Naive thymus-derived CD8-positive, alpha-beta T cell (primary cell): ENCODE measurements at places on chromosomes 7 and 10. TPM values are rescaled to one million over a fixed set of nuclear protein-coding genes. Genes with fewer than 3 reads are reported as not detected.

- no peak for DNase-seq
These were observed 961.8 kb upstream of the CELF2 start for GRCh38 chr10:10055656-10056442.

- DNase-seq, result no peak
These were observed 1.8 kb upstream of the FOXI2 start for GRCh38 chr10:127735156-127735555.

DNA sequence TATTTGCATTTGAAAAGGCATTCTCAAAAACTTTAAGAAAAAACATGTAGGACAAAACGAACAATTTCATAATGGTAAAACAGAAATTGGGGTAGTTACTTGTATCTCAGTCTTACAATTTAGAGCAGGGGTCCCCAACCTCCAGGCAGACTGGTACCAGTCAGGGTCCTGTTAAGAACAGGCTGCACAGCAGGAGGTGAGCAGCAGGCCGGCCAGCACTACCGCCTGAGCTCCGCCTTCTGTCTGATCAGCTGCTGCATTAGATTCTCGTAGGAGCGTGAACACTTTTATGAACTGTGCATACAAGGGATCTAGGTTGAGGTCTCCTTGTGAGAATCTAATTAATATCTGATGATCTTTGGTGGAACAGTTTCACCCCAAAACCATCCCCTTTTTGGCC, 77.3 kb downstream of the SEMA3A start:
- DNase-seq, result no peak

DNA sequence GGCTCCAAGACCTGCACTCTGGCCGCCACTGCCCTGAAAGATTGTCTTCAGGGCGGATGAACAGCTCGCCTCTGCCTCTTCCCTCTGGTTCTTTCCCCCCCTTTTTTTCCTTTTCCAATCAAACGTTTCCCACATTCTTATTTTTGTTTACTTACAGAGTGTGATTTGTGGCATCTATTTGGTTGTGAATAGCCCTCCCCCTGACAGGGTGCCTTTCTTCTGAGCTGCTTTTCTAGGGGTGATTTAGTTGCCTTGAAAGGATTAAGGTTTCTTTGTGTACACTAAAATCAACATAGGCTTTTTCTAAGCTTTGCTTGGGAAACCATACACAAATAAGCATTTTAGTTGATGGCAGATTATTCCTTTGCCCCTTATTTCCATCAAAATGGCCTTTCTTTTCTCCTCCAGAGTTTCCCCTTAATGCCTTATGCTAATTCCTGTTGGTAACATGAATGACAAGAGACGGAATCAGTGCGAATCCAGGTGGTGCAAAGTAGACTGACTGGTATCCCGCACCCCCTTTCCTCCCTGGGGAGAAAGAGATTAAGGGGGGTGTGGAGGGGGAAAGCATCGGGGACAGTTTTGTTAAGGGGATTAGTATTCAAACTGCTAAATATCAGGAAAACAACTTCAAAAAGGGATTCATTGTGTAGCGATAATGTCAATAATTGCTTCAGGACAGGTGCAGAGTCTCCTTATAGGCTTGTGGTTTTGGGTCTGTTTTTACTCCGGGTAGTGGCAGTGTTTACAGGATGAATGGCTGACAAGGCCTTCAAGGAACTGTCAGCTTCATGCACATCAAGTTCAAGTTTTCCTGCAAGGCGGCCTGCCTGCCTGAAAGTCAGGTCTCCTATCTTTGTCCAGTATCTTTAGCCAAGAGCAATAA, 431.6 kb upstream of the GALNT17 start:
- no peak for DNase-seq

- no peak for DNase-seq
These were observed 896.4 kb downstream of the PCDH15 start for GRCh38 chr10:53904506-53905241.

GRCh38 chr7:103934508-103934907, 55.0 kb downstream of the RELN start:
- DNase-seq, result no peak

GRCh38 chr10:118209215-118209614, 132.9 kb downstream of the FAM204A start:
- no peak for DNase-seq

- DNase-seq, result no peak
These were observed 12.3 kb downstream of the CFAP46 start for GRCh38 chr10:132929953-132930548.

- DNase-seq, result no peak
These were observed 51.1 kb upstream of the ADARB2 start for GRCh38 chr10:1788401-1788800.

DNA sequence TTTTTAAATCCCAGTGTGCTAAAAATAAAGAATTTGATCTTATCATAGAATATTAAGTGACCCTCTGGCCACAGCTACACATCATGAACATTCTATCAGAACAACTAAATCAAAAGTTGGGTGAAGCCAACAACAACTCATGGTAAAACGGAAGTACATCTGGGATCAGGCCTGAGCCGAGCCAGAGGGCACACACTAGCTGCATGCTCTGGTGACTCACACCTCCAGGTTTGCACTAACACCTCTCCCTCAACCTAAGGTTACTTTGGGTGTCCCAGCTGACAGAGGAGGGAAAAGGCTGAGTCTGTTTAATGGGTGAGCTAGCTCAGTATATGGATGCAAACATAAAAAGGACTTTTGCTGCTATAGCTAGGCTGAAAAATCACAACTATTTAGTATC, 281.6 kb downstream of the HGF start:
- DNase-seq, result no peak

DNA sequence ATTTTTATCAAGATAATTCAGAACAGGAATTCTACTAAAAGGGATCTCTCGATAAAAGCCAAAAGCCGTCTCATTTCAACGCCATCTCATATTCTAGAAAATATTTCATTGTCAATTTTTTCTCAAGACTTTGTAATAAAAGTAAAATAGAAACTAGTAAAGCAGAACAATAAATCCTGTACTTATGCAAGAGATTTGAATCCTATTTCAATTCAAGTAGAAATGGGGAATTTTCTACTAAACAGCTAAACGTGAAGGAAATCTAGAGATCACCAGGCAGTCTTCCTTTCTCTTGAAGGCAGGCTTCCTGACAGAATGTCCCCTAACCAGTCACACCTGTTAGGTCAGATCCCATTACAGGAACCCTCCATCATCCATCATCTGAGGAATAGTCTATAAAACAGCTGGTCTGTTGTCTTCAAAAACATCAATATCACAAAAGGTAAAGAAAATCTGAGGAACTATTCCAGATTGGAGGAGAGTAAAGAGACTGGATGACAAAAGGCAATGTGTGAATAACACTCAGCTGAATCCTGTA, 23.7 kb downstream of the USP6NL start:
- no peak for DNase-seq

- DNase-seq, result no peak
These were observed 4.7 kb downstream of the CPA1 start for GRCh38 chr7:130384841-130385599.

DNA sequence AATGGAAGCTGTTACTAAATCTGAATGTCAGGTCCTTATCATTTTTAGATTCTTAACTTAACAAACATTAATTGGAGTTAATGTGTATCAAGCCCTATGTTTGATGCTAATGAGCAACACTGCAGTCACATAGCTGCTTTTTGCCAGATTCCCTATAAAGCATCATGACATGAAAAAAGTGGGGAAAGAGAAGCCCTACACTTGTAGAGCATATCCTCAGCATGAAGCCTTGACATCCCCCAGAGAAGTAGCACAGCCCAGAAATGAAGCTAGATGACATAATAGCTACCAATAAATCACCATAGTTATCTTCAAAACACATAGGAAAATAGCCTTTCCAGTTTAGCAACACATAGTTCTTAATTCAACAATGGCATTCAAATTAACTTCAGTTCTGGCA, 49.2 kb upstream of the CDK1 start:
- no peak for DNase-seq

DNA sequence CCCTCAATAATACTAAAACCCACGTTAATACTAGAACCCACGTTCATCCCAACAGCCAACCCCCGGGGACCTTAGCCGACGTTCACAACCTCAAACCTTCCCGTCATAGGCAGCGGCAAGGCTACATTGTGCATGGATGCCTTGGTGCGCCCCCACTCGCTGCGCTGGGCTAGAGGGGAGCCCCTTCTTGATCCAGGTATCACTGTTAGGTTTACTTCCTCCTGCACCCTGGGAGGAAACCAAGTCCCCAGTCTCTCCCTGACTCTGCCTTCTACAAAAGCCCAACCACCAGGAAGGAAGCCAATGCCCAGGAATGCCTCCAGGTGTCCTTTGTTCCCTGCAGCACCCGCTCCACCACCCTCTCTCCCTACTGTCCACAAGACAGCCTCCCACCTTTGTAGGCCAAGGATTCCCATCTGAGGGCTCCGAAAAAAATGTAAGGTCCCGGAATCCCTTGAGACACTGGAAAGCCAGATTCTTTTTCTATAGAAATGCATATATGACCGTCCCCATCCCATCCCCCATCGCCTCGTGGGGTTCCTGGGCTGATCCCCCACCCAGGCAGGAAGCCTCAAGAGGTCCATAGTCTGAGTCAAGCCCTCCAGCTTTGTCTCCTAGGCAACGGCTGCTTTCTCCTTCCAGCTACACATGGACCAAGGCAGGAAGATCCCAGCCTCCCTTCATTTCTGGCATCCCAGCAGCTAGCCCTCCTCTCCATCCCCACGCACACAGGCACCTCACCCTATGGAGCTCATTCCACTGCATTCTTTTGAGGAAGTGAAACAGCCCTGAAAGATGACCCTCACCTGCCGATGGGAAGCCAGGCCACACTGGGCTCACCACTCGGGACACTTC, 25.2 kb downstream of the CTBP2 start:
- DNase-seq, result no peak

GRCh38 chr7:155380976-155381851, 76.7 kb upstream of the EN2 start:
- DNase-seq, result no peak

DNA sequence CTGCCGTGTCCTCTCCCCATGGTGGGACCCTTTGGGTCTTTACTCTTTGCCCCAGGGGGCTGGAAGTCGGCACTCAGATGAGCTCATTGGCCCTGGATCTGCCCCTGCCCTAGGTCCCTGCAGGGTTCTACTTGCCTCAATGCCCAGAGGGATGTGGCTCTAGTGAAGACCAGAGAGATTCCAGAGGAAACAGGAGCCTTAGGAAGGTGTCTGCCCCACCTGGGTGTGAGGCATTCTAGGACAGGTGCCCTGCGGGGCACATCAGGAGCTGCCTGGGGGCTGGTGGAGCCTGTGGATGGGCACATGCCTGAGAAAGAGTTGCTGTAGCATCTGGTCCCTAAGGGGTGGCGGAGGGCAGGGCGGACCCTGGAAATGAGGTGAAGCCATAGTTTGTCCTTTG, 128.6 kb downstream of the ADCY1 start:
- DNase-seq, result peak; percentile 13

DNA sequence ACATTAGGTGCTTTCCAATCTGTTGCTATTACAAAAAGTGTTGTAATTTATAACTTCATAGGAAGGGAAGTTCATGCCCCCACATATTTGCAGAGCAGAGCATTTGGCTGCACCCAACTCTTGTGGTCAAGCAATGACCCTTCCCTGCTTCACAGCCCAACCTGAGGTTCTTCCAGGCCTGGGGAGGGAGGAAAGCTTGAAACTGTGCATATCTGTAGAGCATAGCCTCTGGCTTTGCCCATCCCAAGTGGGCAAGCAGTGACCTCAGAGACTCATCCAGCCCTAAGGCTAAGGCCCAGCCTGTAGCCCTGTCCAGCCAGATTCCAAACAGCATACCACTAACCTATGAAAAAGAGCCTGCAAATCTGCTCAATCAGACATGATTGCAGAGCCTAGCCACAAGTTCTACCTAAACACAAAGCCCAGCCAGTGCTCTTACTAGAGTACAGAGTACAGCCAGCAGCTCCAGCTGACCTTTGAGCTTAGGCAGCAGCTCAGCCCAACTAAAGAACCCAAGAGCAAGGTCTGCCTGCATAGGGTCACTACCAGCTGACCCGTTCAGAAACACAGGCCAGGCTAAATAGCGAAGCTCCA, 14.4 kb upstream of the GSTK1 start:
- no peak for DNase-seq

- DNase-seq, result no peak
These were observed 228.5 kb upstream of the NEBL start for GRCh38 chr10:21125471-21126228.

GRCh38 chr10:48627984-48628609, 23.2 kb upstream of the ARHGAP22 start:
- no peak for DNase-seq

- no peak for DNase-seq
These were observed 523.8 kb downstream of the ZWINT start for GRCh38 chr10:55837273-55837672.

GRCh38 chr10:129704786-129705525, 237.9 kb downstream of the MGMT start:
- DNase-seq, result no peak

DNA sequence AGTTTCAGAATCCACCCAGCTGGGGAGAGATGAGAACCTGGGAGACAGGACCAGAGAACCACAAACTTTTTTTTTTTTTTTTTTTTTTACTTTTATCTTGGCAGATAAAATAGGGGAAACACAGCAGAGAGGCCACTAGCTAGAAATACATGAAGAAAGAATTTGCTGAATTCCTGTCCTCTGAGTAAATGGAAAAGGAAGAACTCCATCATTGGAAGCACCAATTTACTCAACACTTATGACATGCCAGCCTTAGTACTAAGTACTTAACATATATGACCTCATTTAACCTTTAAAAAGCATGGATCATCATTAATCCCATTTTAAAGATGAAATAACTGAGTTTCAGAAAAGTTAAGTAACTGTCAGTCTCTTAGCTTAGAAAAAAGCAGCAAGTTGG, 343.0 kb upstream of the NPSR1 start:
- no peak for DNase-seq

- peak; percentile 11 for DNase-seq
These were observed 73.9 kb upstream of the SMNDC1 start for GRCh38 chr10:110378533-110379108.

DNA sequence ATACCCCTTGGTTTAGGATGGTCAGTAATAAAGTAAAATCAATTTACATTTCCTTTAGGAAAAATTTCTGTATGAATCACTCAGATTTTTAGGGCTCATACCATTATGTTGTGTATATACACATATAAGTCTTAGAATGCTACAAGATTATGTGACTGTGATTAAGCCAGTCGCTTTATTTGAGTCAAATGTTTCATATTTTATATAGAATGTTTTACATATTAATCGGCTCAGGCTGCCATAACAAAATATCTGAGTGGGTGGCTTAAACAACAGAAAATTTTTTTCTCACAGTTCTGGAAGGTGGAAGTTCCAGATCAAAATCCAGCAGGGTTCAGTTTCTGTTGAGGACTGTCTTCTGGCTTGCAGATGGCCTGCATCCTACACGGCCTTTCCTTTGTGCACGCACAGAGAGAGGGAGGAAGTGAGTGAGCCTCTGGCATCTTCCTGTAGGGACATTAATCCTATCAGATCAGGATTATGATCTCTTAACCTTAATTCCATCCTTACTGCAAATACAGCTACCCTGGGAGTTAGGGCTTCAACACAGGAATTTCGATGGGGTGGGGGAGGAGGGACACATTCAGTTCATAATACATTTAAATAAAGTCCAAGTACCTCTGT, 198.0 kb downstream of the PHF14 start:
- DNase-seq, result no peak

Gene CHN2
- total RNA-seq, result 1.5 TPM

Gene LIPJ
- total RNA-seq, result 0.22 TPM

Gene WEE2
- not detected for total RNA-seq

Gene ZMYND11
- total RNA-seq, result 63.9 TPM

Gene SPDYE2
- total RNA-seq, result 1.0 TPM

Gene NEUROD6
- total RNA-seq, result not detected

Gene TFEC
- total RNA-seq, result 0.83 TPM

Gene CCDC146
- total RNA-seq, result 11.5 TPM

Gene PARD3
- 0.14 TPM for total RNA-seq
